ENCODE measurements at places on chromosomes 12 and 14. TPM values are rescaled to one million over a fixed set of nuclear protein-coding genes. Genes with fewer than 3 reads are reported as not detected.

The CLECL1 gene
- total RNA-seq: not detected

GRCh38 chr14:81275305-81276072, 54.7 kb upstream of the GTF2A1 start:
- DNase-seq: peak; percentile 6

- peak; percentile 58 for DNase-seq
Observed at GRCh38 chr14:61927520-61927919, 165.3 kb downstream of the SNAPC1 start.

DNA sequence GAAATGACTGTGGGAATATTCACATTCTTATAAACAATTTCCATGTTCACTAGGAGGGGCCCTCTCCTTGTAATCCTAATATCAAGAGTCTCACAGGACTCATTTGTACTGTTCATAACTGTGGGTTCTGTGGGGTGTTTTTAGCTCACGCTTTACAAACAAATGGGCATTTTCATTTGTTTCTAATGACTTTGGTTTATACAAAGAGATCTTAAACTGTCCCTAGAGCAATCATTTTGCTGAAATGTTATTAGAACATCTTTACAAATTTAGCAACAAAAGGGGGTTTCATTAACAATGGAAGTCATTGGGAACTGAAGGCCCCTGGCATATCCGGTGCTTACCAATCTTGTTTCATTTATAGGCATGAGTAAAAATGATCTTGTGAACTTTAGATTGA, 370.5 kb downstream of the TRHDE start:
- DNase-seq: no peak

GRCh38 chr12:87779858-87780498, 249.2 kb downstream of the C12orf50 start:
- no peak for DNase-seq

The TPH2 gene
- total RNA-seq: not detected

- no peak for DNase-seq
Observed at GRCh38 chr14:52429451-52429850, 115.3 kb downstream of the PTGER2 start.

The ACYP1 gene
- total RNA-seq: 43.6 TPM

DNA sequence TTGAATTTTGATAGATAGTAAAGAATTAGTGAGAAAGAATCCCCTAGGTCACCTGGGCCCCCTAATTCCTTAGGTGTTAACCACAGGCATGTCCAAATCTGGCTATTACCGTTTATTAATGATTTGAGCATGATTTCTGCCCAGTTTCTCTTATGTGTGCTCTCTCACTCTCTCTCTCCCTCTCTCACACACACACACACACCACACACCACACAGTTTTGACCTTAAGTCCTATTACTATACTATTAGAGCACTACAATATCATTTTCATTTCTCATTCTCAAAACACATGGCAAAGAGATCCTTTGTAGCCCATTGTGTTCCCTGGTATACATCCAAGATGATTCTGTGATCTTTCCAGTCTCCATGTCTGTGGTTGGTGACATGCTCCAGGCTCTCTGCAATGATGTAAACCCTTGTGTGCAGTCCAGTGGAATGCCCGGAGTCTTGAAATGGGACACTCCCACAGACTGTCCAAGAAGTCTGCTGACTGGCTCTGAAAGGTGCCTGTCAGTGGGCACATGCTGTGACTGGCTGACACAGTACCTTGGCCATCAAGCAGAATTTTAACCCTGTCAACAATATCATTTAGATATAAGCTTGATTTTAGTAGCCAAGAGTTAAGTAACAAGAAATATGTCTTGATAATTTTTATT, 96.2 kb downstream of the FIGNL2 start:
- peak; percentile 73 for DNase-seq

DNA sequence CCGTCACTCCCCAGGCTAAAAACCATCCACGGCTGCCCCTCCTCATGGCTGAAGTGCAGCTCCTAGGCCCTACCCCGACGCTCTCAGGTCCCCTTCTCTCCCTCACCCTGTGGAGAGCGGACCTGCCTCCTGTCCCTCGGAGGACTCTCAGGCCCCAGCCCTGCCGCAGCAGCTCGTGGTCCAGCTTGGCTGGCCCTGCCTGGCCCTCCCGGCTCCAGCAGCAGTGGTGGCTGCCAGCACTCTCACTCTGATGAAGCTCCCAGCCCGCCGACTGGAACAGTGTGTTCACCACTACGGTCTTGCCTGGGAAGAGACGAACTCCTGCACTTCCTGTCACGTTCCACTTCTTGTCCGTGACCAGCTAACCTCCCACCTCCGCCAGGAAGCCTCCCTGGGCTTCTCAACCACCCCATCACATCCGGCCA, 11.1 kb downstream of the BAG5 start:
- no peak for DNase-seq

The FOXM1 gene
- 38.6 TPM for total RNA-seq

DNA sequence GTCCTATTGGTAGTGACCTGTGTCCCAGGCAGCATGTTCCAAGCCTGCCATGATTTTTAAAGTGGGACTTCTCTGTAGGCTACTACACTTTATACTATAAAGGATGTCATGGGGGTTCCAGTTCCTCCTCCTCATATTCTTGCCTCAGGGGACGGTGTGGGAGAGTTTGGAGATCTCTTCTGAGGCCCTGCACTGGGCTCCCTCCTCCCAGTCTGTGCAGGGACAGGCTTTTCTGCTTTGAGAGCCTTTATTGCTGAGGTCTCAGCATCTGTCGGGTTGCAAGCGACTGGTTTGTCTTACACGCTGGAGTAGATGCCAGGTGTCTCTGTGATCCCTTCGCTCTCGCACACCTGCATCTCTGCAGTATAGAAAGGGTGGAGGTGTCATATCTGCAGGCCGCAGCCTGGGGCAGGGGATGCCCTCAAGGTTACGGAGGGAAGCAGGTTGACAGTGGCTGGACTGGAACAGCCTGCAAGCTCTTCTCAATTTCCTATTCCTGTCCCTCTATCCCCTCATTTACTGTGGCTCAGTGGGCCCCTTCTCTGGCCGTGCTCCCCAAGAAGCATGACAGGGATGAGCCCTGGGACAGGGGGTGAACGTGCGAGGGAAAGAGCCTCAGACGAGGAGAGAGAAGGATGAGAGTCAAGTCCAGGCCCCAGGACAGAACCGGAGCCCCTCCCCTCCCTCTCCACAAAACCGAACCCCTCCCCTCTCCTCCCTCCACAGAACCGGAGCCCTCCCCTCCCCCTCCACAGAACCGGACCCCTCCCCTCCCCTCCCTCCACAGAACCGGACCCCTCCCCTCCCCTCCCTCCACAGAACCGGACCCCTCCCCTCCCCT, 51.3 kb downstream of the SLC6A12 start:
- no peak for DNase-seq

DNA sequence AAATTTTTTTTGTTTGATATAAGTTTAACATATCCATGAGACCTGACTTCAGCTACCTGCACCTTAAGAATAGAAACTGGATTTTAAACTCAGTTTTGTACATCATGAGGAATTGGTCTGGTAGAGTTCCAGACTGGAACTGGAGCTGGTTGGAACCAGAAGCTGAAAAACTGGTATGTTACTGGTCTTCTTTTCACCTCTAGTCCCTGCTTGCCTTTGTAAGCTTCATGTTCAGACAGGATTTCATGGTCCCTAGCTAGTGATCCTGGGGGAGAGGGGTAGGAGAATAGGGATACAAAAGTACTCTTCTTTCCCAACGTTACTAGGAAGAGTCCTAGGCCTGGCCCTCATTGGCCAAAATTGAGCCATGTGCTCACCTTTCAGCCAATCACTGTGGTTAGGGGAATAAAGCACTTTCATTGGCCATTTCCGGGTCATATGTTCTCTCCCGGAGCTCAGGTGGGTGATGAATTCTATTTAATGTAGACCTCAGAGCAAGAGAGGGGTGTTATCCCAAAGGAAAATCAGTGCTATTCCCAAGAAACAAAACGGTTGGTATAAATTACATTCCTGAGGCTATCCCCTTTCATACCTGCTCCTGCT, 36.9 kb upstream of the APPL2 start:
- DNase-seq: no peak

GRCh38 chr12:132477017-132477702, 12.8 kb upstream of the FBRSL1 start:
- no peak for DNase-seq

The PAX9 gene
- total RNA-seq: not detected

The EFS gene
- 2.8 TPM for total RNA-seq

GRCh38 chr14:94795372-94795771, 25.5 kb upstream of the GSC start:
- DNase-seq: no peak

GRCh38 chr12:67944093-67944492, 45.2 kb upstream of the IFNG-AS1 start:
- DNase-seq: no peak

- no peak for DNase-seq
Observed at GRCh38 chr12:17802657-17803641, 287.0 kb downstream of the RERGL start.

DNA sequence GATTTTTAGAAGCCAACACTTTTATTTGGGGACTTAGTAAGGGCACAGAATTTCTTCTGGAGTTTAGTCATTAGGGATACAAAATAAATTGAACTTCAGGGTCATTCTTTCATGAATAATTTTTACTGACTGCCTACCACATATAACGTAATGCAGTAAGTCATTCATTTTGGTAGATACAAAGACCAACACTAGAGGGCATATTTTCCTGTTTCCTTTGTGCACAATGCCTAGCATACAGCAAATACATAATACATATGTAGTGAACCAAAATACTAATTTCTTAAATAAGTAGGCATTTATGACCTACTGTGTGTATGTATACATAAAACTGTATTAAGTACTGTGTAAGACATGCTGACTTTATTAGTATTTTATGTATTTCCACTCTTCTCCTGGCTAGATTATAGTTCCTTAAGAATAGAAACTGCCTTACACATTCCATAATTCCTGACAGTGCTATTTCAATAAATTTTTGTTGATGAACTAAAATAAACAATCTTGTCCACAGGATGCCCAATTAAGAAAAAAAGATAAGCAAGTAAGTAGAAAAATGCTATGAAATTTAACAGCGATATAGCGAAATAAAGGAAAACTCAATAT, 47.9 kb downstream of the PPP1R12A start:
- DNase-seq: peak; percentile 45

DNA sequence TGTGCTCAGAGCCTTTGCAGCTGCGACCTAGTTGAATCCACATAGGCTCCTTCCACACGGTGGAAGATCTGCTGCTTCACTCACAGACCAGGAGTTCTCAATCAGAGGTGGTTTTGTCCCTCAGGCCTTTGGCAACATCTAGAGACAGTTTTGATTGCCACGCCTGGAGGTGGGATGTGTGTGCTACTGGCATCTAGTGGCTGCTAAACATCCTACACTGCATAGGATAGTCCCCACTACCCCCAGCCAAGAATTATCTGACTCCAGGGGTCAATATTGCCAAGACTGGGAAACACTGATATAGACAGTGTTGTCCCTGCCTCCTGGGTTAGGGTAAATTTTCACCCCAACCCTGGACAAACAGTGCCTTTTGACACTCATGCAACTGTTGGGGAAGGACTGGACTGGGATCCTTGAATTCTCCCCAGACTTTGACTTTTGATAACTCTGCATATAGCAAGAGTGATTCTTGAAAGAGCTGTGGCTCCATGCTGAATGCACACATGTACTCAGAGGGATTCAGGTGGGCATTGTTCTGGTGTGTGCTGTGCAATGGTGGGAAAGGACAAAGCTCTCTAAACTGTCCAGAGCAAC, 39.8 kb downstream of the BAZ2A start:
- peak; percentile 20 for DNase-seq

DNA sequence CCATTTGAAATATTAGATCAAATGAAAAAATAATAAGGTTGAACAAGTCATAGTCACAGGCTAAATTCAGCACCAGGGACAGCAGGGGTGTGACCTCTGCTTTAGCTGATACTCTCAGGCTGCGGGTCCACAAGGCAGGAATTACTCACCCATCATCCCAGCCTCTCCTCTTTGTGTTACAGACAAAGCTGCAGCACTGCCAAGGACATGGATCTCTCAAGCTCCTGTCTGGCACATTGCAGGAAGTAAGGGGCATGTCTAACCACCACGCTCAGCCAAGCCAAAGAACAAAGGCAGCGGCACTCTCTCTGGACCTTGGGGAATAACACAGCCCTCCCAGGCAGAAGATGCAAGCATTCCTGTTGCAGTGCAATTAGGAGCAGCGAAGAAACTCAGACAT, 783.8 kb downstream of the VRK1 start:
- peak; percentile 1 for DNase-seq

DNA sequence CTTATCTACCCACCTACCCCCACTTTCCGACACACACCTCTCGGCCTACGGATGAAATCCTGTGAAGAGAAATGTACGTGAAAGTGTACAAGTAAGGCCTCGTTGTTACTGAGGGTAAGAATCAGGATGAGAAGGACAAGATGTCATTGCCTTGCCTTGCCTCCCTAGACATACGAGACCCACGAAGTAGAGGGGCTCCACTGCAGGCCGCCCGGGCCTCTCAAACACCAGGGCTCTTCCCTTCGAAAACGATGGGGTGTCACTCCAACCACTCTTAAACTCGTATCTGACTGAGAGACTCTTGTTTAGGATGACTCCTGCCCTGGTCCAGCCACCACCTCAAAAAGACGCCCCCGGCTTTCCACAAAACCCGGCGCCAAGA, 498 bp downstream of the RACGAP1 start:
- DNase-seq: peak; percentile 11

The DEPDC4 gene
- 4.2 TPM for total RNA-seq

GRCh38 chr12:109779382-109779781, 53.8 kb downstream of the TRPV4 start:
- peak; percentile 18 for DNase-seq

The STRN3 gene
- total RNA-seq: 28.0 TPM

- peak; percentile 34 for DNase-seq
Observed at GRCh38 chr12:97921979-97922722, 459.5 kb downstream of the RMST start.

DNA sequence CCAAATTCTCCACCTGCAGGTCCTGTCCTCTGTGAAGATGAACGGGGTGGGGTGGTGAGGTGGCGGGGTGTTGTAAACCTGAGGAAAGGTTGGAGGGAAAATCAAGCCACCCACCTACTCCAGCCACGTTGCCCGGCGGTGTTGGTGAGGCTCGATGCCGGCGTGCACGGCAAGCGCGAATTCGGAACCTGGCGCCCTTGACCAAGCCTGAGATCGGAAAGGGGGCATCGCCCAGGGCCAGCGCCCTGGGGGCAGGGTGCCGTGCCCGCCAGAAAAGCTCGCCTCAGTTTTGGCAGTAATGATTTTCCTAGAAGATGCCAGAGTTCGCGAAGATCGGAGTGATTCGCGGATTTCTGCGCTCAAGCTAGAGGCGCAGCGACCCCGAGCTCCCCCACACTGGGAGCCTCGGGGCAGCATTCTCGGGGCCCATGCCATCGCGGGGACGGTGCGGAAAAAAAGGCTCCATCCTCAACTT, 817 bp downstream of the STXBP6 start:
- DNase-seq: no peak

- no peak for DNase-seq
Observed at GRCh38 chr14:76769636-76770292, 8.5 kb downstream of the VASH1 start.

GRCh38 chr14:49982082-49982481, 89.2 kb downstream of the ARF6 start:
- DNase-seq: peak; percentile 6

The CLEC4D gene
- not detected for total RNA-seq

GRCh38 chr12:131896811-131897270, 2.4 kb downstream of the ULK1 start:
- peak; percentile 81 for DNase-seq
